NCI-H2171 (cell line): ENCODE measurements at places on chromosomes 11 and 22.

DNA sequence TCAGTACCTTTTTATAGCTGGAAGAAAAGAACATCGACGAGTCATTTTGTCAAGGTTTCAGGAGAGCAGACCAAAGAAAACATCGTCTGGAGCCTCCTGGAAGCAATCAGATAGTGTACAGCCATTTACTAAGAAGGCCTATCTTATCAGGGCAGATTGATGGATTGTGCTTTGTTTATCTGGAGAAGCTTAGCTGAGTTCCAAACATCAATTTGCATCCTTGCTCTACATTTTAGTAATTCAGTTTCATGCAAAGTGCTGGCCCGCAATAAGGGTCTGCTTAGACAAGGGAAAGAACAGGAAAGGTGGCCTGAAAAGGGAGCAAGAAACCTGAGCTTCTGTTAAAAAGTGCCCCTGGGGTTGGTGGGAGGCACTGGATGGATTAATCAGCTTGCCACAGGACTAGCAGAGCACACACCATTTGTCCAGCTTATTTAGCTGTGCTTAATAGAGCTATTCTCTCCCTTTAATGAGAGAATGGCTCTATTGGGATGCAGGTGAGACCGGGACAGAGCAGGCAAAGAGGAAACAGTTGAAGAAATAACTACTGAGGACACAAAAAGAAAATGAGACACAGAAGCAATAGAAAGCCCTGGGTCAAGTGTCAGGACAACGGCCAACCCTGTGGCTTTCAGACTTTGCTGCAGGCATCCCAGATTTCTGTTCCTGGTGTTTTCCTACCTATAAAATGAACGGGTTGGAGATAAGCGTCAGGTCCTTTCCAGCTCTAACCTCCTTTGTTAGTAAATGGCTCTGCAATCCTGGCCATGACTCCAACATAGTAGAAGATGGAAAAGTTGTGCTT lies 122.1 kb upstream of the TTC12 start:
- no peak for DNase-seq

DNA sequence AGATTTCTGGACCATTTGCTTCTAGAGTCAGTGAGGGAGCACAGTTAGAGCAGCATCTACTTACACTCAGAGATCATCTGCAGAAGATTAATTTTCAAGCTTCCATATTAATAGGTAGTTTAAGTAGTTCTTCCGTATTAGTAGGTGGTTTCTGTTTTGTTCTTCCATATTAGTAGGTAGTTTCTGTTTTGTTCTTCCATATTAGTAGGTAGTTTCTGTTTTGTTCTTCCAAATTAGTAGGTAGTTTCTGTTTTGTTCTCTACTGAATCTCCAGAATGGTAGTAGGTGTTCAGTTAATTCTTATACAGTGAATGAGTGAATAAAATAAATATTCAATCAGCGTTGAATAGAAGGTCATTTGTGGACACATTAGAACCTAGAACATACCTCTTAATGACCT lies 175.7 kb downstream of the TMEM135 start:
- no peak for DNase-seq

DNA sequence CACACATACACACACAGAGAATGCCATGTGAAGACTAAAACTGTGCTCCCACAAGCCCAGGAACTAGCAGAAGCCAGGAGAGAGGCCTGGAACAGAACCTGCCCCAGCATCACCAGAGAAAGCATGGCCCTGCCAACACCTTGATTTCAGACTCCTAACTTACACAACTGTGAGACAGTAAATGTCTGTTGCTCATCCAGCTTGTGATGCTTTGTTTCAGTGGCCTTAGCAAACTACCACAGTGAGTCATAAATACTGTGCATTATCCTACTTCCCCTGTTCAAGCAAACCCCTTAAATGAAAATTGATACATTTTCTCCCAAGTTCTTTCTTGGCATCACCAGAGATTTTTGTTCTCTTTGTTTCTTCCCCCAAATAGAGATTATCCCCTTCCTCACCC lies 1539.4 kb upstream of the TENM4 start:
- no peak for DNase-seq

DNA sequence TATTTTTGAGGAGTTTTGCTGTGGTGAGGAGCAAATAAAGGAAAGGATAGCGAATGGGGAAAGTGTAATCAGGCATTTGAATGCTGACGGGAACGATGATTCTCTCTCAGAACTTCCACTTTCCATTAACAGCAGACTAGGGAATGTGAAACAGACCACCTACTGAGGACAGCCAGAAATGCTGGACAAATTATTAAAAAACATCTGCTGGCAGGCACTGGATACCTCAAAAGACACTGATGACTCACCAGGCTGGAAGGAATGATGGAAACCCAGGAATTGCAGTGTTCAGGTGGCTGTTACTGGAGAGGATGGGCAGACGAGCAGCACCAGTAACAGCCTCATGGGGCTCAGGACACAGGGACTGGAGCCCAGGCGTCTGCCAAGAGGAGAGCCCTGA lies 33.4 kb downstream of the PLA2G6 start:
- DNase-seq, result no peak

DNA sequence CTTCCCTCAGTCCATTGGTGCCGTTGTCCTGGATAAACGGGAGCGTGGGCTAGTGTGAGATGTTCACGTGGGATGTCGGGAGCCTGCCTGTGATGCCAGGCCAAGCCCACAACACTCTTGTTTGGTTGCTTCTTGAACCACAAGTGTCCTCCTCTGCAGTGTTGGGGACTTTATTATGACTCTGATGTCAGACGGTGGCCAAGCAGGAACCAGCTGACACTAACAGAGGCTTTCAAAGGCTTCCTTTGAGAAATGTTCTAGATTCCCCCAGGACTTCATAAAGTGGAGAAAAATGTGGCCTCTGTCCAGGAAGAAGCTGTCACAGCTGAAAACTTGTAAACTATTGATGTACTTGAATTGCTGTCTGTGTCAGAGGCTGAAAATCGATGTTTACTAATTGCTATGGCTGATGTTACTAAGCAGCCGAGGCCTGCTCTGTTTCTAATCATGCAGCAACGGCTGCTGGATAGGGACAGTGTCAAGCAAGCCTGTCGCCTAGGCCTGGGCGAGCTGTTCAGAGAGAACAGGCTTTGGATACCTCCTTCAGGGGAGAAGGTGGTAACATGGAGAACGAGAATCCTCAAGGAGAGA lies 131.7 kb downstream of the TBC1D22A start:
- DNase-seq, result no peak

DNA sequence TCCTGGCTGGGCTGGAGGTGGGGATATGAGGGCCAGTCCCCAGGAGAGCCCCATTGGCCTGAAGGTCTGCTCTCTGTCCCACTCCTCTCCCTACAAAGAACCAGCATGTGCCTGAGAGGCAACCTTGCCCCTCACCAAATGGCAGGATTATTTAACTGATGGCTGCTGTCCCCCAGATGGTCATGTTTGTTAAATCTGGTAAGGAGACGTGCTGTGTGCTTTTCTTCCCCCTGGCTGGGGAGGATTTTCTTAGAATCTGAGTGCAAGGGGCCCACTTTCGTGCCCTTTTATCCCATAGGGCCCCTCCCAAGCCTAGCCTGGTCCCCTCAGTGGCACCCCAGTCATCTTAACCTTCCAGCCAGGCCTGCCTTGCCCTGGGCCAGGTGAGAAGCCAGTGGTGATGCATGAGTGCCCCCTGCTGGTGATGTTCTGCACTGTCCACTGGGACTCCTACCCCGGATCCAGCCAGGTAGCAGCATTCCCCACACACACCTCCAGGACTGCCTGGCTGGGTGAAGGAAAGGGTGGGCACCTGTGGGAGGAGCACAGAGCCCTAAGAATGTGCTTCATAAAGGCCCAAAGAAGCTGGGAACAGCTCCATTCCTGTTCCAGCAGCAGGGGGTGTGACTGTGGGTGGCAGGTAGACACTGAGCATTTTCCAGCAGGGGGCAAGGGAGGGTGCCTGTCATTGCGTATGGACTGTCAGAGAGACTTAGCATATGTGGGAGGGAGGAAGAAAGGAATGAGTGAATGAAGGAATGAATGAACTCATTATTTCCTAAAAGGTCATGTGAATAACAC lies 28.9 kb downstream of the MFNG start:
- DNase-seq, result peak; percentile 53

DNA sequence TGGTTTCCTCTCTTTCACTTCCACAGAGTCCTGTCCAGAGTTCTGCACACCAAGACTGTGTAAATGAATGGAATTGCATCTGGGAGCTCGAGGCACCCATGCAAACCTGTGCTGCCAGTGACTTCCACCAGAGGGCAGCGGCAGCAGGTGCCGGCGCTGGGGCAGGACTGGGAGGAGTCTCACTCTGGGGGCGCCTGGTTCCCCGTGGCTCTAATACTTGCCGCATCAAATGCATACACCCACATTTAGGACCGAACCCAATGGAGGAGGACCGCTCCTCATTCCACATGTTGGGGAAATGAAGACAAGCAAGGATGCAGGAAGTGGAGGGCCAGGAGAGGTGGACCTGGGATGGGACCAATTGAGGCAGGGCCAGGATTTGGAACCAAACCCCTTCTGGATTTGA lies 1.1 kb upstream of the CD6 start:
- no peak for DNase-seq

DNA sequence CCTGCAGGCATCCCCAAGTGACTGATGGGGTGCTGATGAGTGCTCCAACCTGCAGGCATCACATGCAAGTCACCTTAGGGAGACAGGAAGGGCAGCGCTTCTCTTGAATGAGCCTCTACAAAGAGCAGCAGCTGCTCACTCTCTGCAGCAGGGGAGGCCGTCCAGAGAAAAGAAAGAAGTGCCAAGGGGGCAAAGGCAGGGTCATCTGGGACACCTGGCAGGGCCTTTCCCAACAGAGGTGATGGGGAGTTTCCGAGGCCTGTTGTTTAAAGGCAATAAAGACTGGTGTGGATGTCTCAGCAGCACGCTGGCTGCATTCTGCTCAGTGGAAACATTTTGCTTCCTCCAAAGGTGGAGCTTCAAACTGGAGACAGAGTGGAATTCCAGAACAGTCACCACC lies 113.7 kb downstream of the ETS1 start:
- no peak for DNase-seq

GRCh38 chr11:90288212-90288821 lies 65.5 kb upstream of the CHORDC1 start:
- DNase-seq, result no peak

- no peak for DNase-seq
Observed at GRCh38 chr11:126357969-126358762, 2.7 kb downstream of the ST3GAL4 start.

GRCh38 chr11:112806876-112807275 lies 154.3 kb upstream of the NCAM1 start:
- DNase-seq, result peak; percentile 63

GRCh38 chr22:41524251-41524661 lies 20.0 kb downstream of the POLR3H start:
- DNase-seq, result no peak

DNA sequence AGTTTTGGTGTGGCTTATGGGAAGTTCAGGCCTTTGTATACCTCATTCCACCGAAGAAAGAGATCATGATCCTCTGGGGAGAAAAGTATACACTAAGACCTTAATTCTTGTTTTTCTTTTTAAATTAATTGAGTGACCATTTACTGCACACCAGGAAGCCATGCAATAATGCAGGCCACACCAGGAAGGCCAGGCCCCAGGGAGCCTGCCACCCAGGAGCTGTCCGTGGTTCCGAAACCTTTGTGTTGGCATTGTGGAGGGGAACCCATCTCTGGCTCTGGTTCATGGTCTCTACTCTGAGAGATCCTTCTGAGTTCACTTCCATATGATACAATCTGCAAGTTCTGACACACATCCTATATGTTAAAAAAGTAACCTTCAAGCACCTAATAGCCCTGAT lies 291.8 kb downstream of the MIAT start:
- no peak for DNase-seq

GRCh38 chr11:93591247-93591898 lies 48.2 kb upstream of the SMCO4 start:
- no peak for DNase-seq

DNA sequence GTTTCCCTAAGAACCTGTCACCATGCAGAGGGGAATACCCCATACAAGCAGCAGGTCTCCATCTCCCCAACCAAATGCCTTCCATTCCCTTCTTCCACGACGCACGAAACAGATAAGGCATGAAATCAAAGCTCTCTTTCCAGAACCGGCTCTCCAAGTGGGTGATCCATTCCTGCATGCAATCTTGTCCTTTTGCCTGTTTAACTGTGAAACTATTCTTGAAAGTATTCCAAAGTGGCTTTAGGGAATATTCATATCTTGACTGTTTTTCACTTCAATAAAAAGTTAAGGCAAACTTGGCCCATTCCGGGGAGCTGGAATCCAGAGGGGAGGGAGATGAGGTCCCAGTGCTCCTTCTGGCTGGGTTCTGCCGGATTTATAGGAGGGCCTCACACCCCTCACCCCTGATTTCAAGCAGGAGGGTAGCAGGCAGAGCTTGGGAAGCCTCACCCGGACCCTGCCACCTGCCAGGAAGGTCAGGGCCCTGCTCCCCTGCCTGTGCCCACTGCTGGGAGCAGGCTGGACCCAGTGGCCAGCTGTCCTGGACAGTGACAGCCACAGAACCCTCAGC lies 60.9 kb downstream of the SCGB1A1 start:
- no peak for DNase-seq

GRCh38 chr22:30927806-30928205 lies 40.8 kb downstream of the MORC2 start:
- DNase-seq, result no peak

DNA sequence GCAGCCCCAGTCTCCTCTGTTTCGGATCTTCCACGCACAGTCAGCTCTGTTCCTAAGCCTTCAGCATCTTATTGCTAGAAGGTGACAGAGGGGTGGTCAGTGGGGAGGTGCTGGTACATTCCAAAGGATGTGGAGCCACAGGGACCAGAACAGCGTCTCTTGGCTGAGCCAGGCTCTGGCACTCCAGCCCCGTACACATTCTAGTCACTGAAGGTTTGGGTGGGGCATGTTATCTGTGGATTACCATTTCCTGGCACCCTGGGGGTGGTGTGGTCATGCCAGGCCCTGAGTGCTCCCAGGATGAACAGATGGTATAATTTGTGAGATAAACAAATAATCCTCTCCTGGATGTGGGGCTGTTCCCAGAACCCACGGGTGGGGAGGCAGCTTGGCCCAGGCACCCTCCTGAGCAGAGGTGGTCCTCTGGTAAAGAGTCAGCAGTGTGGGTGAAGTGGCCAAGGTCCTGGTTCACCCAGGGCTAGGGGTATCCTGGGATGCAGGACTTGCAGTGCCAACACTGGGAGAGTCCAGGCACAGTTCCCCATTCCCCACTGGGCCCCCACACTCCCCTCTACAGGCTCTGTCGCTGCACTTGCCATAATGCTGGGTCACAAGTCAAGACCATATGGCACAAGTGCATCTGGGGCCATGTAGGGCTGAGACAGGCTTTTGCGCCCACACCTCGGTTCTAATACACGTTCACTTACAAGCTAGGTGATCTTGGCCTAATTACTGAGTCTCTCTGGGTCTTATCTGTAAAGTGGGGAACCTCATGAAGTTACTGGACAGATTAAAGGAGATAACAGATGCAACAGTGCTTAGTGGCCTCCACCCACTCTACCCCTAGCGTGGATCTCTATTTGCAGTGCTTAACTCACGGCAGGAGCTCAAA lies 33.0 kb downstream of the DKK3 start:
- DNase-seq, result no peak

GRCh38 chr11:105618343-105618955 lies 8.6 kb downstream of the GRIA4 start:
- DNase-seq, result no peak

- DNase-seq, result no peak
Observed at GRCh38 chr11:9745411-9746211, 81.7 kb downstream of the SWAP70 start.

- no peak for DNase-seq
Observed at GRCh38 chr11:112931703-112932102, 29.5 kb upstream of the NCAM1 start.

GRCh38 chr11:62535802-62536201 lies 10.8 kb downstream of the AHNAK start:
- no peak for DNase-seq

GRCh38 chr11:10686311-10686710 lies 7.2 kb downstream of the IRAG1 start:
- no peak for DNase-seq

- no peak for DNase-seq
Observed at GRCh38 chr22:21672107-21672629, 6.4 kb downstream of the PPIL2 start.
